ENCODE measurements at places on chromosomes 5 and 9. TPM values are rescaled to one million over a fixed set of nuclear protein-coding genes. Genes with fewer than 3 reads are reported as not detected.

DNA sequence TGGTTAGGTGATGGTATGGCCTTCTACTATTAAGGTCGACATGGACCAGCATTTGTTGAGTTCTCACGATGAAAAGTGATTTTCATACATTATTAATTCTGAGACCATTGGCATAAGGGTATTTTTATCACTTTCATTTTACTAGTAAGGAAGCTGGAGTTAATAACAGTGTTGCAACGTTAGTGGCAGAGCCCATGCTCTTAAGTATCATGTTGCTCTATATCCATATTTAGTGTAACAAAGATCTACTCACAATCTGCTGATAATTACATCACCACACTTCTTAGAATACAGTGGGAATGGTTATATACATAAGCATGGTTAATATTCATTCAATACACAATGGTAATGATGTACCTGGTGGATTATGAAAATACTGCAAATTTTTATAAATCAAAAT lies 81.9 kb downstream of the PRR16 start:
- DNase-seq = no peak

GRCh38 chr5:157447201-157447637 lies 12.8 kb upstream of the NIPAL4 start:
- DNase-seq = peak; percentile 67

DNA sequence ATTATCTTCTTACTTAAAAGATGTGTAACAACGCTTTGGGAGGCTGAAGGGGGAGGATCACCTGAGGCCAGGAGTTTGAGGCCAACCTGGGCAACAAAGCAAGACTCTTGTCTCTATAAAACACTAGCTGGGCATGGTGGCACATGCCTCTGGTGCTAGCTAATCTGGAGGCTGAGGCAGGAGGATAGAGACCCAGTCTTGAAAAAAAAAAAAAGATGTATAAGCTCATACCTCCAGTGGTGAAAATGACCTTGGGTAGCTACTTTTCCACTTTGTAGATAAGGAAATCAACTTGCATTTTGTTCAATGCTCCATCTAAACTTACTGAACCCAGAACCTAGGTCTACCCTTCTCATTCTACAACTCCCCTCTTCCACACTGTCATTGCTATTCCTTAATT lies 16.6 kb downstream of the ARRDC3 start:
- DNase-seq = no peak

SPINK5 gene
- 0.83 TPM for total RNA-seq

CDC25C gene
- 38.7 TPM for total RNA-seq

GRCh38 chr9:2261421-2262103 lies 246.4 kb downstream of the SMARCA2 start:
- no peak for DNase-seq

FOXD4L5 gene
- not detected for total RNA-seq

GRCh38 chr5:23352446-23352845 lies 155.0 kb upstream of the PRDM9 start:
- no peak for DNase-seq

GABRP gene
- total RNA-seq = 2.2 TPM

GRCh38 chr5:53333160-53333559 lies 147.3 kb upstream of the FST start:
- DNase-seq = no peak

- DNase-seq = peak; percentile 66
These were observed 101.8 kb upstream of the MAST4 start for GRCh38 chr5:66494437-66494836.

DNA sequence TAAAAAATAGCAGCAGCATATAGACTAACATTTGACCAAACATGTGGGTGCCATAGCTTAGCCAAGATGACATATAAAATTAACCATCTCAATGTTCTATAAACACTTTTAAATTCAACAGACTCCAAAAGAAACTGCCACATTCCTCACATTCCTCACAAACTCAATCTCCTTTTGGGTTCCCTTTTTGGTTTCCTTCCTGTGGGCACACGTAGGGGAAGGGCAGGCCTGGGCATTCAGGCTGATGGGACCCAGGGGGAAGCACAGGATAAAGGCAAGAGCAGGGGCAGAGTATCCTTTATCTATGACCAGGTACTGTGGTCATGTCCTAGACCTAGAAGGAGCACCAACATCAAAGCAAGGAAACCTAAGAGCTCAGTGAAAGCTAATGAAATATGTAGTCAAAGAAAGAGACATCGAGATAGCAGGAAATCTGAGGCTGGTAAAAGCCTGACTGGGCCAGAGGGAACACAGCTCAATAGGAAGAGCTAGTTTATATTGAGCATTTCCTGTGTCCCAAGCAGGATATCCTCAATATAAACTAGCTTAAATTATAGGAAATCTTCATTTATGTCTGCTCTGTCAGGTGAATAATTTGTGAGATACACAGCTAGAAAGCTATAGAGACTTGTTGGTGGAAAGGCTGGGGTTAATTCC lies 13.6 kb upstream of the ERAP1 start:
- no peak for DNase-seq

DNA sequence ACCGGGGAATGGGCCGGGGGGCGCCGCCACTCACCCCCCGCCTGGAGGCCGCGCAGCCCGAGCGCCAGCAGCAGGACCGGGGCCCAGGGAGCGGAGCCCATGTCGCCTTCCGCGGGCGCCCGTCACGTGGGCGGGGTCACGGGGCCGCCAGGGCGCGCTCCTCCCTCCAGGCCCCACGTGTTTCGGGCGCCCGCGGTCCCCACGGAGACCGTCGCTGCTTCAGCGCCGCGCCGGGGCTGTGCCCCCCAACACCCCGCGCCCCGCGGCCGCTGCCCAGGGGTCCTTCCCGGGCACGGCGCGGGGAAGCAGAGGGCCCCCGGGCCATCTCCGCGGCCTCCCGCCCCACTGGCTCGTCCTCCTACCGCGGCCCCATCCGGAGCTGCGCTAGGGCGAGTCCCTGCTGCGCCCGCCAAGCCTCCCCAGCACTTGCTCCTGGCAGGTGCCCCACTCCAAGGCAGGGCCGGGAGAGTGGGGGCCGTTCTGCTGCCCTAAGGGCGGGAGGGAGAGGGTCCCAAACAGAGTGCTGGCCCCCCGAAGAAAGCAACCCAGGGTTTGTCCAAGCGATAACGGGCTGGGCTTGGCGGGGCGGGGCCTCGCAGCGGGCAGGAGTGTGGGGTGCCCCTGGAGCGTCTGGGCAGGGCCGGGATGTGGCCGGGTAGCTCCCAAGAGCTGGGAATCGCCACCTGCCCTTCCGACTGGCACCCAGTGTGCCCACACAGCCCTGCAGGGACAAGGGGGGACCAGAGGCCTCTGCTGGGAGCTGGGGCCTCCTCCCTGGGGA lies at the start of gene DPP7:
TSS of gene DPP7 (minus strand) at position 121 of the 781 bp plus-strand sequence. CDS start at position 101, 20 bp downstream.
- peak; percentile 92 for DNase-seq

AGPAT2 gene
- 54.7 TPM for total RNA-seq

Measured in H7 (cell line).